ENCODE measurements at places on chromosomes 2 and 18.

- no peak for DNase-seq
Measured at GRCh38 chr2:121491518-121491917, 39.2 kb upstream of the RNU4ATAC start.

- no peak for DNase-seq
Measured at GRCh38 chr18:62788111-62788510, 72.8 kb downstream of the PHLPP1 start.

GRCh38 chr2:69624131-69624530 lies 19.4 kb downstream of the AAK1 start:
- no peak for DNase-seq

DNA sequence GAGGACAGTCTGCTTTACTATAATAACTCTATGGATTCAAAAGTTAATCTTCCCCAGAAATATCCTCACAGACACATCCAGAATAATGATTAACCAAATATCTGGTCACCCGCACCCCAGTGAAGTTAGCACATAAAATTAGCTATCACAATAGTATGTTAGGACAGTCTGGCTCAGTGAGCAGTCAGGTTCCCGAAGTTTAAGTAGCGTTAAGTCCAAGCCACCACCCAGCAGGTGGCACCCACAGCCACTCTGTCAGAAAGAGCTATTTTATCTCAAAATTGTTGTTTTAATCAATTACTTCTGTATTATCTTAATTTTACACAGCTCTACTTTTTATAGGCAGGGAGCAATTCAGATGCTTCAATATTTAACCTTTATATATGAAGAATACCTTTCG lies 537.5 kb downstream of the MBD2 start:
- no peak for DNase-seq

- no peak for DNase-seq
Measured at GRCh38 chr2:50018921-50019320, 864.6 kb upstream of the FSHR start.

- peak; percentile 50 for DNase-seq
Measured at GRCh38 chr2:27776097-27776496, 4.6 kb downstream of the MRPL33 start.

- DNase-seq: no peak
Measured at GRCh38 chr2:4047961-4048891, 344.9 kb downstream of the DCDC2C start.

Data from HTR-8/SVneo (cell line).